ENCODE measurements at places on chromosomes 11 and 22.

DNA sequence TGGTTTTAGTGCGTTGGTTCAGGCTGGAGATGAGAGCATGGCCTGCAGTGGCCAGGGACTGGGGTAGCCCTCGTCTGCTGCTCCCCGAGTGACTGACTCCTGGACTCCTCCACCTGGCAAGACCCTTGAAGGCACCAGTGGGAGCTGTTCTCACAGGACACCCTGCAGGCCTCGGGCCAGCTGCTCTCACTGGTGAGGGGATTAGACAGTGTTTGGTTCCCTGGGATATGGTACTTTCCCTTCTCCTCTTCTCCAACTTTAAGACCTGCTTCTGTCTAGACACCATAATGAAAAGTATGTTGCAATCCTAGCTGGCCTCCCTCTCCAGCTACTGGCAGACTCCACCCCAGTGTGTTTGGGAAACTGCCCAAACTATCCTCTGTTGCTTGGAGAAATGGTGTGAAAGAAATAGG is 168.8 kb upstream of the CADM1 start:
- no peak for DNase-seq

DNA sequence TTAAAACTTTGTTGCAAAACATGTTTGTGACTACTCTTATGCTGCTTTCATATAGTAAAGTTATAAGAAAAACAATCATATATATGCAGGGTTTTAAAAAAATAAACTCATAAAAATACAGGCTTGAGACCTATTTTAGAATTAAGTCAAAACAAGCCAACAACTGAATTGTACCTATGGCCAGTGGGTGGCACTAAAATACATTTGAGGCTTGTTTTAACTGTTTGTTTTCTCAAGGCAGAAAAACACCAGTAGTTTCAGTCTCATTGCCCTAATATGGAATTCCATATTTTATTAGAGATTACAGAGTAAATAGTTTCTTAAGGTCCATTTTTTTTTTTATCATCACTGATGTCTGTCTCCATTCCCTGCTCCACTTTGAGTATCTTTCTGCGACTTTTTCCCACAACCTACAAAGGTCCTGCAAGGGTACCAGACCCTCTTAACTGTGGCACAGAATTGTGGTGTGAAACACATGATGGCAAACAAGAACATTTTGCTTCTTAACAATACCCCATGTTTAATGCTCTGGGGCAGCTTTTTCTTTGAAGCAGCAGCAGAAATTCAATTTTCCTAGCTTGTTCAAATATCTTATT is 8.5 kb upstream of the CCDC89 start:
- DNase-seq: no peak

- DNase-seq: peak; percentile 95
These were observed at the start of gene SART1 for GRCh38 chr11:65961267-65962140. Gene SART1 (plus strand): TSS chr11:65961734. CDS start chr11:65961781, 47 bp downstream.

DNA sequence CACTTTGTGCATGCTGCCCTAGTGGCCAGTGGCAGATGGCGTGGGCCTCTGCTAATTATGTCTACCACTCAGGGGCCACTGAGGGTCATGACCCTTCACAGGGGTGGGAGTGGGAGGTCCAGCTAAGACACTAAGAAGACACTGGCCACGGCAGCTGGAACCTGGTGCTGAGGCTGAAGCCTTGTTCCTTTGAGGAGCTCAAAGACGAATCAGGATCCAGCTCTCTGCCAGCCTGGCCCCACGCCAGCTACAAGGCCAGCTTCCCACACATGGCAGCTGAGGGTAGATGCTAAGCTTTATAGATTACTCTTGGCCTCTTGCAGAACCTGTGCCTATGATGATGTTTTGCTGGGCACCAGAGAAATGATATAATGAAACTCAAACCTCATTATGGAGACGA is 226.3 kb downstream of the DSCAML1 start:
- no peak for DNase-seq

DNA sequence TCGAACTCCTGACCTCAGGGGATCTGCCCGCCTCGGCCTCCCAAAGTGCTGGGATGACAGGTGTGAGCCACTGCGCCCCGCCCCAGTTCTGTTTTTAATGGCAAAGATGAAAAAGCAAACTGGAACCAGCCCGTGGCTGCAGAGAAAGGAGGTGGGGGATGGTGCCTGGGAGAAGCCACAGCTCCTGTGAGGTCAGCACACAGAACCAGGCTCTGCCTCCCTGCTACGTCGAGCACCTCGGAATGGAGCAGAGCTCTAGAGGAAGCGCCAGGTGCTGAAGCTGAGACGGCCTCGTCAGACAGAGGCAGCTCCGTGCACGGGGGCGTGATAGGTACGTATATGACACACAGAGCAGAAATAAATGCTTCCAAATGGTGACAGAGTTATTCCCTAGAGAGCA is 8.5 kb downstream of the DRD4 start:
- no peak for DNase-seq

GRCh38 chr11:67640021-67640757 is 626 bp upstream of the TBX10 start:
- peak; percentile 35 for DNase-seq

- DNase-seq: no peak
These were observed 513.1 kb downstream of the MIAT start for GRCh38 chr22:27170491-27170890.

DNA sequence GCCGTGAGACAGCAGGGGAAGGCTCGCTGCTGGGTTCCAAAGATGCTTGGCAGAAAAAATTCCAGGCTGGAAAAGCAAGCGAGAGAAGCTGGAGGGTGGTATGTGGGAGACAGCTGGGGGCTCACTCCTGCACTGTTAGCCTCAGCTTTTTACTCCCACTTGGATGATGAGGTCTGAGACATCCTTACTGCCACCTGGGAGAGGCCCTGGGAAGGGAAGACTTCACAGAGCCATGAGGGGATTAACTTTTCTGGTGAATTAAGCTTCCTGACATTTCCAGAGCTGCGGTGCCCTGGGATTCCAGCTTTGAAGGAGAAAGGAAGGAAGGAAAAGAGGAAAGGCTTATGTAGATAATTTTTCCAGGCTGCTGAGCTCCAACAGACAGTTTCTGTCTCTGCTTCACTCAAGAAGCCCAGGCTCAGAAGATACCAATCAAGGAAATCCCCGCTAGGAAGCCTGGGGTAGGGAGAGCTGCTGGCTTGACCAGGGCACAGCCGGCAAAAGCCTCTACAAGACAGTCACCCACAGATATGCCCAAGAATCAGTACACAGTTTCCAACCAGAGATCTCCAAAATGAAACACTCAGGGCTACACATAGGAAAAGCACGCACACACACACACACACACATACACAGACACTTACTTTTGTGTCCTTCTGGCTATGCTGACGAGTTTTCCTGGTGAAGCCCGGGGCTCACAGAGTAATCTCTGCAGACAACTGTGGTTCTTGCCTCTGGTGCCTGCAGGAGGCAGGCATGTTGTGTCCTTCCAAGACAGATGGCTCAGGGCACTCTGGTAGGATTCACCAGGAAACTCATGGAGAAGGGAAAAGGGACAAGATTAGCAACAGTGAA is 907 bp downstream of the MCHR1 start:
- DNase-seq: no peak

- DNase-seq: no peak
These were observed 130.9 kb downstream of the BBOX1 start for GRCh38 chr11:27171376-27171958.

GRCh38 chr11:110323786-110324185 is 27.4 kb upstream of the RDX start:
- no peak for DNase-seq

- DNase-seq: no peak
These were observed 295.6 kb downstream of the NTM start for GRCh38 chr11:131666006-131666405.

DNA sequence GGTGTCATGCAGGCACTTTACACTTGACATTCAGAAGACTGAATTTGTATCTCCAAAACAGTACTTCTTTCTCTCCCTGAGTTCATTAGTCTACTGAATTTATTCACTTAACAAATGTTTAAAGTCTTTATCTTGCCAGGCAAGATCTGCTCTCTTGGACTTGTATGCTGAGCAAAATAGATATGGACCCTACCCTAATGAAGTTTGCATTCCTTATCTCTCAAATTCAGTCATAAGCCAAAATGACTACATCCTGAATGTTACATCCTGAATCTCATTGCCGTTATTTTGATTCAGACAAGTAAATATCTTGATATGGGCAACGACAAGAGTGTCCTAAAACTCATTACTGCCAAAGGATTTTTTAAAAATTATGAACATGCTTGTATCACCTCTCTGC is 29.7 kb downstream of the FAR1 start:
- no peak for DNase-seq

- no peak for DNase-seq
These were observed 341.1 kb upstream of the LUZP2 start for GRCh38 chr11:24155792-24156191.

- DNase-seq: no peak
These were observed 66.8 kb downstream of the BRD1 start for GRCh38 chr22:49760630-49761571.

- peak; percentile 1 for DNase-seq
These were observed 27.8 kb upstream of the ZNRF3 start for GRCh38 chr22:28855355-28856094.

DNA sequence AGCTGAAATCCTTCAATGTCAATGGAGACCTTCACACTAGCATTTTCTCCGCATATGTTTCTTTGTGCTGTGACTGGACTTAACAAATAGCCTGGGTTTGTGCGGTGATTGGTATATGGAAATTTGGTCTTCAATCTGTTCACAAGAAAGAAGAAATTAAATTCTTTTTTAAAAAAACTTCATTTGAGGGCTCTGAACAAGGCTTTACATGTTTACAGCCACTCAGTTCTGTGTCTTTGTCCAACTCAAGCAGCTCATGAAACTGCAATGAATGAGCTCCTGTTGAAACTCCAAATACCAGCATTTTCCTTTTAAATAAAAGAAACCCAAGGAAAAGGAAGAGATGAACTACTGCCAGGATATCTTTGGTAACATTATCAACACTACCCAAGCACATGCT is 57.3 kb downstream of the PIK3C2A start:
- no peak for DNase-seq

GRCh38 chr11:46597609-46598219 is 3.9 kb upstream of the AMBRA1 start:
- DNase-seq: no peak

DNA sequence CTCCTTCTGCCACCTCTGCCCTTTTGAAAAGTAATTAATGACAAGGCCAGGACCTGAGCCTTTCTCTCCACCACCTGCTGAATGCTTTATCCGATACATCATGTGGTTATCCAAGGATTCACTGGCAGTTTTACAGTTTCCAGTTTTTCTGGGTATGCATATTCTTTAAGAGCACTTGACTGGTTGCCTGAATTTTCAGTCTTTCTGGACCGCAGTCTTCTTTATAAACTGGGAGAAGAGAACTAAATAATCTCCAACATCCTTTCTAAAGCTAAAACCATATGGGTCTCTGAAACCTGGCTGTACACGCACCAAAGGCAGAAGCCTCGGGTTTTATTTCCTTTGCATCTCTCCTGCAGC is 65.1 kb downstream of the BTG4 start:
- DNase-seq: no peak

- no peak for DNase-seq
These were observed 24.0 kb upstream of the CADM1 start for GRCh38 chr11:115528225-115528624.

DNA sequence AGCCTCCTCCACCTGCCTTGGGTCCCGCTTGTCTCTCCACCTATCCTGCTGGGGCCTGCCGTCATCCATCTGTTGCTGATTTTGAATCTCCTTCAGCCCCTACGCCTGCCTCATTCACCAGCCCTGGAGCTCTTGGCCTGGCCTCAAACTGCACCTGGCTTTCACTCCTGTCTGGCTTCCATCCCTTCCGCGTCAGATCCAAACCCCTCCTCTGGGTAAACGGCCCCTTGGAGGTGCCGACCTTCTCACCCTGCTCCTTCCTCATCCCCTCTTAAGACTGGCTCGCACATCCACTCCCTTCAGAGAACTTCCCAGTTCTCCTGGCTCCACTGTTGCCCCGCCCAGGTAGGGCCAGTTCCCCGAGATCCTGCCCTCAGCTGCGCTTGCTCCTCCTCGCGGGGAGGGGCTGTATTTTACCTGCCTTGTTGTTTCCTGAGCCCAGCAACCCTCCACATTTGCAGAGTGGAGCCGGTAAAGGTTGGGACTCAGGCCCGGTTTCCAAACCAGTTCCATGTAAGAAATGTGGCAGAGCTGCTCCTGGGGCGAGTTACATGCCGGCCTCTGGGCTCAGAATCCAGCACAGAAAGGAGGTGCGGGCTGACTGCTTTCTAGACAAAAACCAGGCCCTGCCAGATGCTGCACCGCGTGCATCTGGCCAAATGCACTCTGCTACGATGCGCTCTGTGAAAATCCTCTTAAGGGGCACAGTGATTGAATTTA is 13.9 kb upstream of the SHANK2 start:
- DNase-seq: no peak

- no peak for DNase-seq
These were observed 65.5 kb downstream of the AAMDC start for GRCh38 chr11:77886401-77886800.

DNA sequence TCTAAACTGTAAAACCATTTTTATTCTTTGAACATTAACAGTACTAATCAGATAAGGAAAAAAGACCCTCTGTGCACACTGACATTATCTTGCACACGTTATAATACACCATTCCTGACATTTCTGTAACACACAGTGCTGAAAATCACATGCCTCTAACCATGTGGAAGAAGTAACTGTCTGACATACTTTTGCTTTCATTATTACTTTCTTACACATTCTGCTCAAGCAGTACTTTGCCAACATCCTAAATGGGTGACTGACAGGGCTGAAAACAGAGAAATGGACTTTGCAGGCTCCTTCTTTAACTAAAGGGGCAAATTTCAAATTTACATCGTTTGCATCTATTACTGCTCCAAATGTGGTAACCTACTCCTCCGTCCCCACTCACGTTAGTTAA is 22.8 kb upstream of the TP53AIP1 start:
- DNase-seq: no peak

DNA sequence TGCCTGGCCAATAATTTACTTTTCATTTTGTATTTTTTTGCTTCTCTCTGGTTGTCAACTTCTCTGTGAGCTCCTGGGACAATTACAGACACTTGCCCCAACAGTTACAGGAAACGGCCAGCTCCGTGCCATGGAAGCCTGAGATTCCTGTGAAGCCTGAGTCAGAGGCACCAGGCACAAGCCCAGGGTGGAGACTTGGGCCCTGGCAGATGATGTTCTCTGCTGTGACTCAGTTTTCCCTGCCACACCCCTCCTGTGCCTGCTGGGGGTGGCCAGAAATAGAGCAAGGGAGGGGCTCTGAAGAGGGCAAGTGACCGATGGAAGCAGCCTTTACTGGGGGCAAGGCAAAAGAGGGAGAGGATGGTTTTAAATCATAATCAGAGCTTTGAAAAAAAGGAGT is 4.9 kb downstream of the ATP5MGL start:
- no peak for DNase-seq

GRCh38 chr11:35964841-35965240 is 21.0 kb downstream of the LDLRAD3 start:
- DNase-seq: no peak

Measured in effector CD8-positive, alpha-beta T cell (primary cell).